Mesothelial cell of epicardium (in vitro differentiated cells): ENCODE measurements at places on chromosomes 7 and 10. TPM values are rescaled to one million over a fixed set of nuclear protein-coding genes. Genes with fewer than 3 reads are reported as not detected.

DNA sequence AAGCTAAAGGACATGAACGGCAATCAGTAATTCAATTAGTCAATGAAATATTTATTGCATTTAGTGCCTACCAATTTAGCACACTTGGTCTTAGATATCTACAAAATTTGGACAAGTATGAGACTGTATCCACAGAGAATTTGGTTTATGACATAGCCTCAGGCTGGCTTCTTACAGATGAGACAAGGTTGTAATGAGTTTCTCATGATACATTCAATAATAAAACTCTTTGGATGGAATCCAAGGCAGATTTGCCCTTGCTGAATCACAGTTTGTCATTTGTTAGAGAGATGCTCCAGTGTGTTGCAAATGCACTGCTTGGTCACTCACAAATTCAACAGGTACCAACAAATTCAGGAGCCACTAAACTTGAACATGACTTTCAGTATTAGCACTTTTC is 162.5 kb downstream of the GPR37 start:
- DNase-seq = no peak

GRCh38 chr10:54613162-54613561 is 187.9 kb downstream of the PCDH15 start:
- DNase-seq = no peak

DNA sequence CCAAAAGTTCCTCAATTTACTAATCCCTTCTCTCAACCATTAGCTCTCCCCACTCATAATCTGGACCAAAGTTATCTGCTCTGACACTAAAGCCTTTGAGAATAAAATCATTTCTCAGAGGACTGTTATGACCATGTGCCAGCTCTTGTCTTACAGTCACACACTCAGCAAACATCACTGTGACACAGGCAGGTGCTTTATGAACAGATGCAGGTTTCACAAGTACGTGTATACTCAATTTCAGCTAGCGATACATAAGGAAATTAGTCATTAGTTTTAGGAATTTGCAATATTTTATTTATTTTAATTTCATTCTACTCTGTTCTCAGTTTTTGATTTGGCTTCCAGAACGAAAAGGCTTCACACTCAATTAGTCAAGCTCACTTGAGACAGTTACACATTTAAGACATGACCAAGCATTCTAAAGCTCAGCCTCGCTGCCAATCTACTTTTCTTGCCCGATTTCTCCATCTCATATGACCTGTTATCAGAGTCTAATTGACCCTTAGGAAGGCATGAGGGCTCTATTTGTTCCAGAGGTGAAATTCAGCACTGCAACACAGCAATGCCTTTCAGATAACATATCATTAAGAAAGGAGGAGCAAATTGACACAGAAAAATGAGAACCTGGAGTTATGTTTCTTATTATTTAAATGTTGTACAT is 76.8 kb downstream of the TFEC start:
- DNase-seq = no peak

DNA sequence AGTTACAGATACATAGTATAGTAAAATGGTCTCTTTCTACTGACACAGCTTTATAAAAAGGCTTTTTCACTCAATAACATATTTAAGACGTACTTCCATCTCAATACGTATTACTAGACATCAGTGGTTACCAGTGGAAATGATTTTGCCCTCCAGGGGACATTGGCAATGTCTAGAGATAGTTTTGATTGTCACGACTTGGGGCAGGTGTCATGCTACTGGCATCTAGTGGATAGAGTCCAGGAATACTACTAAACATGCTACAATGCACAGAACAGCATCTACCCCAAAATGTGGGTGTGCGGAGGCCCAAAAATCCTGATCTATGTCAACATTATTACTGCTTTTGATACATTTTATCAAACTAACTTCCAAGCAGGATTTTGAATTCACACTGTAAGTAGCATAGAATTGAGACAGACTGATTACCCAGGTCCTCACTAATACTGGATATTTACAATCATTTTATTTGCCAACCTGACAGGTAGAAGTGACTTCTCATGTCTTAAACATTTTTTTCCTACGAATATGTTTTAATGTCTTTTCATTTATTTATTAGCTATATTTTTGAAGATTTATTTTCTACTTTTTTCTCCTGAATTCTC is 53.8 kb downstream of the HGF start:
- DNase-seq = no peak

DNA sequence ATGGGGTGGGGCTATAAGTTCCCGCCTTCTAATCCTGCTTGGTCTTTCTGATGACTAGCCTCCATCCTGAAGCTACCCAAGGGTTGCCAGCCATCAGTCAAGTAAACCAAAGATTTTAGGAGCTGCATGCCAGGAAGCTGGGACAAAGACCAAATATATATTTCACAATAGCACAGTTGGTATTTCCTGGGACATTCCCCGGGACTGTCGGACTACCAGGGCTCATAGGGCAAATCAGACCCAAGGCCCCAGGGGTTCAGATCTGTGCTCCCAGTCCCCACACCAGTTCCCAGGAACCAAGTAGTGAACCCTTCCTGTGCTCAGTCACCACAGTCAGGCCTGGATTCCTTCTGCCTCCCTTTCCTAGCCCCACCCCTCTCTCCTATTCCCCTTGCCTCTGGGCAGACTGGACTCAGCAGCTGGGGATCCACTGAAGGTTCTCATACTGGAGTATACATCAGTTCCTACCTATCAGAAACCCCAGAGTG is 5.7 kb upstream of the CXCL12 start:
- DNase-seq = no peak

SPDYE16 gene
- 0.18 to 0.44 TPM (median 0.34 TPM) in 3 replicates for total RNA-seq
